Testis (tissue), 5 donors: ENCODE measurements at places on chromosomes 16 and 17. TPM values are rescaled to one million over a fixed set of nuclear protein-coding genes. Genes with fewer than 3 reads are reported as not detected.

Gene KIF18B
- polyA plus RNA-seq = 4.7 TPM

DNA sequence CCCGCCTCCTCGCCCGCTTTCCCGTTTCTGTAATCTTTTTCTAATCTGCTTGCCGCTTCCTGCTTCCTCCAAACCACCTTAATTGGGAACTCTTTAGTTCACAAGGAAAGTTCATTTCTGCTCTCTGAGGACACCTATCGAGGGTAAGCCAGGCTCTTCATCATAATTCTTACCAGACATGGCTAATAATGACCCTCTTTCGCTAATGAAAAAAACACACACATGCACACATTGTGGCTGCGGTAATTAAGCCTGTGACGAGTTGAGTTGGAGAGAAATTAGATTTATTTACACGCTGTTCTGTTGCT, 100.6 kb downstream of the ZNF423 start:
- H3K36me3 ChIP-seq = no peaks in the 10 kb centered on the region
- peak; percentile 23 for DNase-seq
- H3K4me3 ChIP-seq = no peak overlapping the region
- peaks cover 10% of the 10 kb centered on the region for H3K4me1 ChIP-seq

- no peak for DNase-seq
- peaks cover 27% of the 10 kb centered on the region for H3K4me1 ChIP-seq
- H3K4me3 ChIP-seq = no peak overlapping the region
- H3K27me3 ChIP-seq = no peaks in the 10 kb centered on the region
- H3K36me3 ChIP-seq = no peaks in the 10 kb centered on the region
Measured at GRCh38 chr16:67431775-67432505, 1.0 kb downstream of the HSD11B2 start.

- H3K36me3 ChIP-seq = no peaks in the 10 kb centered on the region
- no peaks in the 10 kb centered on the region for H3K27me3 ChIP-seq
- H3K4me1 ChIP-seq = no peaks in the 10 kb centered on the region
- no peak overlapping the region for H3K27ac ChIP-seq
- H3K4me3 ChIP-seq = no peak overlapping the region
- DNase-seq = no peak
Measured at GRCh38 chr16:79517156-79517555, 83.4 kb downstream of the MAF start.

DNA sequence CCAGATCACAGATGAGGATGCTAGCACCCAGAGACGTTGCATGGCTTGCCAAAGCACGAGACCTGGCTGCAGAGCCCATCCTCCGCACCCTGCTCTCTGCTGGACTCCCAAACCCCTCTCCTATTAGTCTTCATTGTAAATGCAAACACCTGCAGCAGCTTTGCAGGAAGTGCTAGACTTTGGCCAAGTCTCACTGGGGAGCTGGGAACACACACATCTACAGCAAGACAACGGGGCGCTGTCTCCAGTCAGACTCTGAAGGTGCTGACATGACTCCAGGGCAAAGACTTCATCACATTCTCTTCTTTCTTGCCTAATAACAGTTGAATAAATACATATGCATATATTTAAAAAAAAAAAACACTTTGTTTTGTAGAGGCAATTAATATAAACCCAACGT, 43.8 kb downstream of the CYTH1 start:
- no peak overlapping the region for H3K27ac ChIP-seq

DNA sequence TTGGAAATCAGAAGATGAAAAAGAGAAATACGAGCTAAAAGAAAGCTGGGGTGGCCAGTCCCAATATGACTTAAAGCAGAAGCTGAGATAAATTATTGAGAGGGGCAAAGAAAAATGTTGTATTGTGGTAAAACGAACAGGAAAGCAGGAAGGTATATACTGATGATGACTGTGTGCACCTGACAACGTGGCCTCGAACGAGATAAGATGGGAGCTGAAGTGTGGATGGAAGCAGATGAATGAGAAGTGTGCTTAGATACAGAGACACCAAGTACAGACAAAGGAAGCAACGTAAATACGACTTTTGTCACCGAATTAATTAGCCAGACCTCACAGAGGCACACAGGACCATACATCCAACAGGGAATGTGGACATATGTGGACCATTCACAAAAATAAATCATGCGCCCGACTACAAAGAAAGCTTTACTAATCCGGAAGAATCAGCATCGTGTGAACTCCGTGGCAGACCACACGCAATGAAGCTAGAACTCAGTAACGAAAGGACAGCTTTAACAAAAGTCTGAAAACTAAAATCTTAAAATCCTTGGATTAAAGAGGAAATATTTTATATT, 218.7 kb downstream of the RPTOR start:
- no peak overlapping the region for H3K4me3 ChIP-seq
- no peak for DNase-seq
- H3K36me3 ChIP-seq = no peaks in the 10 kb centered on the region
- H3K27ac ChIP-seq = no peak overlapping the region
- H3K27me3 ChIP-seq = no peaks in the 10 kb centered on the region

DNA sequence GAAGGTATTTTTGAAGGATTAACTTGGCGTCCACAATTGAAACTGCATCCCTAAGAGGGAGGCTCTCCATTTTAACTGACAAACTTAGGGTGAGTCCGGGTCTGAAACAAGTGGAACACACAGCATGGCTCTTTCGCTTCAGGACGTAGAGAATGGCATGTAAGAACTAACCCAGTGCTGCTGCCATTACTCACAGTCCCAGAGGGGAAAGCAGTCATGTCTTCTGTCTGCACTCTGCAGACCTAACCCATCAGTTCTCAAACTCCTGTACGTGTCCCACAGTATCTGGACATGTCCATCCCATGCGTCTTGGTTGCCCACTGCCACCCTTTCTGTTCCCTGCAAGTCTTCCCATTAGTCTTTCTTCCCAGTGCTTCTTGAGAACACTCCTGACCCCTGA, 563 bp downstream of the ST6GALNAC1 start:
- H3K27ac ChIP-seq = no peak overlapping the region
- no peaks in the 10 kb centered on the region for H3K27me3 ChIP-seq
- H3K4me1 ChIP-seq = peaks cover 12% of the 10 kb centered on the region
- H3K4me3 ChIP-seq = no peak overlapping the region
- no peaks in the 10 kb centered on the region for H3K36me3 ChIP-seq
- DNase-seq = no peak
